ENCODE measurements at places on chromosomes 1 and 21.

GRCh38 chr1:90826024-90826423 lies 108.9 kb upstream of the BARHL2 start:
- no peak for DNase-seq

- DNase-seq: no peak
These were observed 5.2 kb downstream of the ADAMTS4 start for GRCh38 chr1:161193561-161194235.

DNA sequence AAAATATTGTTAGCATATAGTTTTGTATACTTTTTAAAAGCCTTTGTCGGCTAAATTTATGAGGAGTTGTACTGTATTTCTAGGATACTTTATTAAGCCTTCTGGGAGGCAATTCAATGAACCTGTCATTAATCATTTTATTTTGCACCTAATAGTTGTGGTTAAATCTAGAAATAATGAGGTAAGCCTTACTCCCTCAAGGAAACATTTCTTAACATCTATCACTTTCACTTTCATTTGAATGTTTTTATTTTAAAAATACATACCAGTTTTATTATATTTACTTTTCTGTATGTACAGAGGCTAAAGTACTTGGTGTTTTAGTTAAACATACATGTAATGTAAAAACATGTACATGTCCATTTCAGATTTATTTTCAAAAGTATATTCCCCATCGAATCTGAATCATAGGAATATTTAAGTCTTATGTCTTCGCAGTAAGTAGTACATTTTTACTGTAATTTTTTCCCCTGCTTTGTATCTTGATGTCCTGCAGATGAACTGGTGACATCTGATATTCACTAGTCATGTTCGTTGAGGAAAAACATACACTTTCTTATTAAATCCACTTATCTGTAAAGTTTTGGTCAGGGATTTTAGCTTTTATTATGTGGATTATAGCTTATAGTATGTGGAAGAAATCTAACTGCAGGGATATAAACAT lies 82.8 kb downstream of the DISP1 start:
- no peak for DNase-seq

DNA sequence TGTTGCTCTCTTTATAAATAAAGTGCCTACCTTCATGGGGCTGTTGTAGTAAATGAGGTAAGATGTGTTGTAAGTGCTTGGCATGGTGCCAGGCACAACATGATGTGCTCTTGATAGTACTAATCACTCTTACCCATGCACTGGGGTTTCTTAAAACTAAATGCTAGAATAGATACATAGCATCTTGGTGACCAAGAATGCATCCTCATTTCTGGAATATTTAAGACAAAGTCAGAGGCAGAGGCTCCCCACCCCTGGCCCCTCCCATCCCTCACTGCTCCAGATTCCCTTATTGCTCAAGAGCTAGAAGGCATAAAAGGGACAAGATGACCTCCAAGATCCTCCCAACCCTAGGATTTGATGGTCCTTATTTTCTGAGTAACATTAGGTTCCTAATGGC lies 61.3 kb downstream of the GLUL start:
- DNase-seq: no peak

DNA sequence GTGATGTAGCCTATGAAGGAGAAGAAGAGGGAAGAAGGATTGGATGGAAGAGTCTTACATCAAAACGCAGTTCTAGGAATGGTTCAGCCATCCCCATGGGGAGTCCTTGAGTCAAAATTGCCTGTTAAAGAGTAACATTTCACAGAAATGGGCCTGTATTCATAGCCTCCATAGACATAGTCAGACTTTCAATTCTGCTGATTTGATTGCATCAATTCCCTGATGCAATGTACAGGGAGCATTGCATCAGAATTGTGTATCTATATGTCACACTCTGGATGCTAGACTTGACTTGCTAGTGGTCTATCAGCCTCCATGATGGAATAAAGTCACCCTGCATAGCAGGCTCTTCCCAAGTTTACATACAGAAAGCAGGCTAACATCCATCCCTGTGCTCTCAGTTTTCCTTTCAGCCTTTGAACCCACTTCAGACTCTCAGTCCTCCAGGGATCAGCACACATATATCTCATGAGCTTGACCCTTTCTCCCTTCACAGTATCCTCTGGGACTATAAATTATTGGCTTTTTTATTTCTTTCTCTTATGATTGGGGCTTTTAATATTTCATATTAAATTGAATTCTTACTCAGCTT lies 1111.7 kb upstream of the B3GALT2 start:
- no peak for DNase-seq

- peak; percentile 10 for DNase-seq
These were observed 101.1 kb upstream of the SOD1 start for GRCh38 chr21:31558189-31558961.

- DNase-seq: no peak
These were observed 5.3 kb downstream of the VANGL1 start for GRCh38 chr1:115647047-115647446.

DNA sequence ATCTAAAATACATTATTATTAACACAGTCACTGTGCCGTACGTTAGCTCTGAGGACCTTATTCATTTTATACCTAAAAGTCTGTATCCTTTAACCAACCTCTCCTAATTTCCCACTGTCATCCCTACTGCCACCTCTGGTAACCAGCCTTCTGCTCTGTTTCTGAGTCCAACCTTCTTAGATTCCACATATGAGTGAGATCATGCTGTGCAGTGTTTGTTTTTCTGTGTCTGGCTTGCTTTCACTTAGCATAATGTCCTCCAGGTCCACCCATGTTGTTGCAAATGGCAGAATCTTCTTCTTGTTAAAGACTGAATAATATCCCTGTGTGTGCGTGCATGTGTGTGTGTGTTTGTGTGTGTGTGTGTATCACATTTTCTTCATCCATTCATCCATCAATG lies 64.2 kb downstream of the ETS2 start:
- DNase-seq: no peak

DNA sequence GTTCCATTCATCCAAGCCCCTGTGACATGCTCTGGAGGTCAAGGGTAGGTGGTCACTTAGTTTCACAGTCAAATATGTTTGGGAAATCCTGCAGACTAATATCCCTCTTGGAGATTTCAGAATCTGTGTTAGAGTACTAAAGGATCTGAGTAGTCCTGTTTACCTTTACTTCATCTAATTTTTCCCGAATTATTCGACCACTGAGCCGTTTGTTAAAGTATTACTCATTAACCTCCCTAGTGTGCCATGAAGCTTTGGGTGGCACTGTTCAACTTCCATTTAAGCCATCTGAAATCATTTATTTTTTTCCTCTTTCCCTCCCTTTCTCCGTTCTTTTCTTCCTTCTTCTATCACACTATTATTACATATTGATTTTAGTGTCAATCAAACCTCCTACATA lies 109.9 kb downstream of the NGF start:
- DNase-seq: no peak

- no peak for DNase-seq
These were observed 40.1 kb upstream of the SLC5A9 start for GRCh38 chr1:48182439-48182838.

DNA sequence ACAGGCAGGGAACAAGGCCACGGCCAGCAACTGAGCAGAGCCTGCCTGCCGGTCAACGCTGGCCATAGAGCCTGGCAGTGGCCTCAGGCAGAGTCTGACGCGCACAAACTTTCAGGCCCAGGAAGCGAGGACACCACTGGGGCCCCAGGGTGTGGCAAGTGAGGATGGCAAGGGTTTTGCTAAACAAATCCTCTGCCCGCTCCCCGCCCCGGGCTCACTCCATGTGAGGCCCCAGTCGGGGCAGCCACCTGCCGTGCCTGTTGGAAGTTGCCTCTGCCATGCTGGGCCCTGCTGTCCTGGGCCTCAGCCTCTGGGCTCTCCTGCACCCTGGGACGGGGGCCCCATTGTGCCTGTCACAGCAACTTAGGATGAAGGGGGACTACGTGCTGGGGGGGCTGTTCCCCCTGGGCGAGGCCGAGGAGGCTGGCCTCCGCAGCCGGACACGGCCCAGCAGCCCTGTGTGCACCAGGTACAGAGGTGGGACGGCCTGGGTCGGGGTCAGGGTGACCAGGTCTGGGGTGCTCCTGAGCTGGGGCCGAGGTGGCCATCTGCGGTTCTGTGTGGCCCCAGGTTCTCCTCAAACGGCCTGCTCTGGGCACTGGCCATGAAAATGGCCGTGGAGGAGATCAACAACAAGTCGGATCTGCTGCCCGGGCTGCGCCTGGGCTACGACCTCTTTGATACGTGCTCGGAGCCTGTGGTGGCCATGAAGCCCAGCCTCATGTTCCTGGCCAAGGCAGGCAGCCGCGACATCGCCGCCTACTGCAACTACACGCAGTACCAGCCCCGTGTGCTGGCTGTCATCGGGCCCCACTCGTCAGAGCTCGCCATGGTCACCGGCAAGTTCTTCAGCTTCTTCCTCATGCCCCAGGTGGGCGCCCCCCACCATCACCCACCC lies at the start of gene TAS1R3:
TSS of gene TAS1R3 (plus strand) at position 213 of the 898 bp plus-strand sequence. CDS start at position 279, 66 bp downstream.
- no peak for DNase-seq

DNA sequence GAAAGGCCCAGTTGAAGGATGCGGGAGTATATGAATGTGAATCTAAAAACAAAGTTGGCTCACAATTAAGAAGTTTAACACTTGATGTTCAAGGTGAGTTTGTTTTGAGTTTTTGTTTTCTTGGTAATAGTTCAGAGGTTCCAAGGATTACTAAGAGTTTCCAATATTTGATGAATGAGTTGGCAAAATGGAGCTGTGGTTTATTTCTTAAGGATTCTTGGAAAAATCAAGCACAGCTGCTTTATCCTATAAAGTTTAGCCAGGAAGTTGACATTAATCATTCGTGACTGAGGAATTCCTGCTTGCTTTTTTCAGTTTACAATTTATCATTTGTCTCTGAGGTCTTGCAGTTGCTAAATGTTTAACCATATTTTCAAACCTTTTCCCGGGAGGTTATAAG lies 15.1 kb downstream of the VCAM1 start:
- no peak for DNase-seq

GRCh38 chr1:48889615-48890014 lies 112.9 kb upstream of the BEND5 start:
- DNase-seq: no peak

All from stimulated activated CD4-positive, alpha-beta T cell treated with anti-CD3 and anti-CD28 coated beads, Interleukin-1b, Interleukin-23, amount 100 ng/mL, for 1 hour (primary cell).